ENCODE measurements at places on chromosomes 2 and 18.

GRCh38 chr18:43774497-43774896 lies 497.2 kb upstream of the SYT4 start:
- DNase-seq: no peak

- DNase-seq: peak; percentile 5
Observed at GRCh38 chr18:2891526-2892431, 45.0 kb downstream of the EMILIN2 start.

- no peak for DNase-seq
Observed at GRCh38 chr2:174004905-174005605, 39.9 kb upstream of the SP3 start.

DNA sequence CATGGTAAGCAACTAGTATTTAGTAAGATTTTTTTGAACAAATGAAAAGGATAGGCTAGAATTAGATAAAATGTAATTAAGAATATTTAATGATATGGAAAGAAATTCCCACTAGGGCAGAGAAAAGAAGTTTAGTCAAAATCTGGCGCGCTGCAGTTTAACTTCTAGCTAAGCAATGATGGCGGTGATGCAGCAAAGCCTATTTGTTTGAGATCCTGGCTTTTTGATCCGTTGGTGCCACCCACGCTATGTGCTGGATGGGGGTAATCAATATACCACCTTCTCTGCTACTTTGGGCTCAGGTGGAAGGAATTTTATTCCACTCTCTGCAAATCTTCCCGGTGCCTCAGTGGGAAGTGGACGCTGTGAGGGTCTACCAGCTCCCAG lies 421 bp upstream of the FAM171B start:
- DNase-seq: no peak

DNA sequence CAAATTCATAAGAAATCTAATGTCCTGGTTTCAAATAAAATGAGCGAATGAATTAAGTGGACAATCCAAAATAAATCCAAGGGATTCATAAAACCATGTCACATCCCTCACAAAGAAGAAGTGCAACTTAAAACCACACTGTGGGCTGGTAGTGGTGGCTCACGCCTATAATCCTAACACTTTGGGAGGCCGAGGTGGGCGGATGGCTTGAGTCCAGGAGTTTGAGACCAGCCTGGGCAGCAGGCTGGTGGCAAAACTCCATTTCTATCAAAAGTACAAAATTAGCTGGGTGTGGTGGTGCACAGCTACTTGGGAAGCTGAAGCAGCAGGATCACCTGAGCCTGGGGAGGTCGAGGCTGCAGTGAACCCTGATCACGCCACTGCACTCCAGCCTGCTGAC lies 25.4 kb downstream of the FAM98A start:
- no peak for DNase-seq

- DNase-seq: no peak
Observed at GRCh38 chr2:64359892-64360657, 93.9 kb upstream of the LGALSL start.

GRCh38 chr2:34570266-34570872 lies 971.3 kb upstream of the FAM98A start:
- no peak for DNase-seq

GRCh38 chr2:229835596-229836283 lies 86.1 kb downstream of the TRIP12 start:
- no peak for DNase-seq

- DNase-seq: no peak
Observed at GRCh38 chr2:176466918-176467452, 197.7 kb downstream of the MTX2 start.

DNA sequence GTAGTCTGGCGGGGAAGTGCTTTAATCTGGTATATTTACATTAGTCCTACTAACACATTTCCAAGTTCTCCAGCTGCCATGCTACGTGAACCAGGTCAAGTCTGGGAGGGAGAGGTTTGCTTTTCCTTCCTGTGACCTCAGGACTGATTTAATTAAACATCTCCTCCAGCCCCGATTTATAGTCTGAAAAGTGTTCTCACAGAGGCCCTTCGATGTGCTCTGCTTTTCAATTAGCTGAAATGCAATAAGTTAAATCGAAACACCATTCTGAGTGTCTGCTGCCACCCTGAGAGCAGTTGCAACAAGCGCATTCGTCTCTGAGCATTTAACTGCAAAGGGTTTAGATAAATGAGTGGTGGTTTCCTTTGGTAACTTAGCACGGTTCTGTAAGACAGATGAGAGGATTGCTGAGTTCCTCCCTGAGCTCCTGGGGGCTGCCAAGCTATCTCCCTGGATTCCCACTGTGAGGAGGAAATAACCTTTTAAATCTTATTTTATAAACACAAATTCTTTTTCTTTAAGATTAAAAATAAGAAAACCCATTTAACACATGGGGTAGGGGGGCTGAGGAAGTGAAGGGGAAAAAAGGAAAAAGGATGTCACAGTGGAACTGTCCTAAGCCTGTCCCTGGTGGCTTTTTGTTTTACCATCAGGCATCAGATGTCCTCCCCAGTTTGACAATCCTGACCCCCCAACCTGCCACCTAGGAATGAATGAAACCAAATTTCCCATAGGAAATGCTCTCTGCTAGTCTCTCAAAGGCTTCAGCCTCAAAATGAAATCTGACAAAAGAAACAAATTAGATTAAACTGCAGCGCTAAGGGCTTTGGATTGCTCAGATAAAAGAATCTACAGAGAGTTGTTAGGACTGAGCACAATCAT lies 56.5 kb upstream of the CREB1 start:
- peak; percentile 5 for DNase-seq

DNA sequence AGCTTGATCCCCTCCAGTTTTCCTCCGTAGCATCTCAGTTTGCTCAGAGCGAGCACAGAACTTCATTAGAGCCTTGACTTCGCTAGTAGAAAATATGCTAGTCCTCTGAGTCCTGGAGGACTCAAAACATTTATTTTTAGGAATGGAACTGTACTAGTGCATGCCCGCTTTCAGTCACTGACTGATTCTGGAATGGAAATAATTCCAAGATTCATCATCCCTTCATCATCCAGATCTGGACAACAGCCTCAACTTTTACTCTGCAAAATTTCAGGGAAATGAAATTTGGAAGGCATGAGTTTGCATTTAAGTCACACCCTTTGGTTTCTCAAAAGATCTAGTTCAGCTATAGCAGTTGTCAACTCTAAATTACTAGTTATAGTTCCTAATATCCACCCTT lies 304.6 kb downstream of the XIRP2 start:
- DNase-seq: no peak

GRCh38 chr2:200449149-200449548 lies 60.7 kb downstream of the KCTD18 start:
- no peak for DNase-seq

GRCh38 chr18:61882296-61883004 lies 10.4 kb downstream of the RNF152 start:
- DNase-seq: no peak

DNA sequence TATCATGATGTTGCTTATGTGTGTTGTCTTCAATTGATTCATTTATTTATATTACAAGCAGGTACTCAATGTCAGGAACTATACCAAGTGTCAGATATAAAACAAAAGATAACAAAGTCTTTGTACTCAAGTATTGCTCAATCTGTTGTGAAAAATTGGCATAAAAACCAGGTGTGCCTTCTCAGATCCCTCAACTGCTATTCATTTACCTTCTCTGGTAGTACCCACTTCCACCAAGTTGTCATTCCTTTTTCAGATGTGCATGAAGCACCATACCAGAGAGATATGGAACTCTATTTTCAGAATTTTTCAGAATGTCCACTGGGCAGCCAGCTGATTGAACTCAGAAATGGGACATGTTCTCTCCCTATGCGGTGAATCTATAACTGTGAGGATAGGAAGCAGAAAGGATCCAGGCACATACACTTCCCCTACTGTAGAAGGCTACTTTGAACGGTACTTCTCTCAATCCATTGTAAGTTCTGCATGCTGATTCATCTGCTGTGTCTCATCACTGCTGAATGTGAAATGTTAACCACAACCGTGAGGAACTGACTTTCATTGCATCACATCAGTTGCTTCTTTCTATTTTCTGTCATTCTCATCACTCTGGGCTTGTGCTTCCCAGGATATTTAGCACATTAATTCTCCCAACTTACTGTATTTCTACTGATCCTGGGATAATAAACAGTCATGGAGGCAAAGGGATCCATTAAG lies 1621.3 kb downstream of the SUCLG1 start:
- DNase-seq: no peak

- DNase-seq: peak; percentile 73
Observed at GRCh38 chr2:144516981-144517865, 2.7 kb downstream of the ZEB2 start.

DNA sequence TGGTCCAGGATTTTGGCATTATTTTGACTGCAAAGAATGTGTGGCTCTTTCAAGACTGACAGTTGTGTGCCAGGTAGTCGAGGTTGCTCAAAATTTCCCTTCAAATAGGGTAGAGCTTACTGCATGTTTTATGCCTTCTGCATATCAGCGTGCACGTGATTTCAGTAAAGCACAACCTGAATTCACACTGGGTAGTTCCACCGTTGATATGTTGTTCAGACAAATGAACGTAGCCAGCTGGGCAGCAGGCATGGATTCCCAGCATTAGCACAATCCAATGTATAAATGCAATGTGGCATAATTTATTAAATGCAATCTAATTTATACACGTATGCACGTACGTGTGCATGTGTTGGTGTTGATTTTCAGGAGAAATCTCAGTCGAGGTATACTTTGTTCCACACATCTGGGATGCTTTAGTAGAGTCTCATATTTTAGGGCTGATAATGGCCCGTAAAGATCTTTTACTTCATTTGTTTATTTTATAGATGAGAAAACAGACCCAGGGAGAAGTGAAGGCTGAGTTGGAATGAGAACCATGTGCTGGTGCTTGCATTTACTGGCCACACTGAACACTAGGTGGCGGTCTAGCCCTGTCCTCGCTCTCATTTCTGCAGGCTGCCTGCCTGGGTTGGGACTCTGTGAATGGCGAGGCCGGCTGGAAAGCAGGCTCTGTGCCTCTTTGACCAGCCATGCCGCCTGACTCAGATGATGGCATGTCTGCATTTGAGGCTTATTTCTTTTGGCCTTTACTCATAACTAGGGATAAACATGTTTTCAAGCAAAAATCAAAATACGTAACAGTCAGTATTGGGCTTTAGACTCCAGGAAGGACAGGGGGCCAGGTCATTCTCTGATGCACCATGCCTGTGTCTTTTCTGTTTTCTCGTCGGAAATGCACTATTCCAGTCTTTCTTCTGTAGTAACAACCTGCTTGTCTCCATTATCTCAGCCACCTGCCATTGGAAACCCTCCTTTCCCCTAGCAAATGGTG lies 120.4 kb downstream of the RNF144A start:
- DNase-seq: peak; percentile 20

DNA sequence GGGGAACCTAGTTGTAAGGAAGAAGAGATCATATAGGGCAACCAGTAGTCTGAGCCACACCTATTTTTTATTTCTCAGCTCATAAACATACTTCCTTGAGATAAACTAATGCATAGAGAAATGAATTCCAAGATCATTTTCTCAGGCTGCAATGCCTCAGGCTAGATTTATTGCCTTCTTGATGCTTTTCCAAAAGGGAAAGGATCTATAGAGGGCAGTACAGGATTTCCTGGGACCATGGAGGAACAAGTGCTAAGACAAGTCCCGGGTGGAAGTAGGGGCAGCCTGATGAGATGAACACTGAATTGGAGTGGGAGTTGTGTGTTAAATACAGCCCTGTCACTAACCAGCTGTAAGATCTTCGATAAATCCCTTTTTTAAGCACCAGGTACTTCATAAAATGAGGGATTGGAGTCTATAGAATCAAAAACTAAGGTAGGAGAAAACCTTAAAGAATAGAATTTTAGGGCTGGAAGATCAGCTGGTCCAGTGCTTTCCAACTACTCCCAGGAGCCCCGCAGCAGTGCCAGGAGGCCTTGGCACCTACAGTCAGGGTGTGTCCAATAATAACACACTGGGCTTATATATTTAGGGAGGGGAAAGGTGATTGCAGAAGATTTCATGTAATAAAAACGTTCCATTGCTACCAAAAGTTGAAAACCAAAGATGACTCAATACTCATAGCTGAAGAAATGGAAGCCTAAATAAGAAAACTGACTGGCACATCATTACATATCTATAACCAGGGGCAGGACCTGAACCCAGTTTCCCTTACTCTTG lies 58.1 kb downstream of the SERTAD2 start:
- no peak for DNase-seq

DNA sequence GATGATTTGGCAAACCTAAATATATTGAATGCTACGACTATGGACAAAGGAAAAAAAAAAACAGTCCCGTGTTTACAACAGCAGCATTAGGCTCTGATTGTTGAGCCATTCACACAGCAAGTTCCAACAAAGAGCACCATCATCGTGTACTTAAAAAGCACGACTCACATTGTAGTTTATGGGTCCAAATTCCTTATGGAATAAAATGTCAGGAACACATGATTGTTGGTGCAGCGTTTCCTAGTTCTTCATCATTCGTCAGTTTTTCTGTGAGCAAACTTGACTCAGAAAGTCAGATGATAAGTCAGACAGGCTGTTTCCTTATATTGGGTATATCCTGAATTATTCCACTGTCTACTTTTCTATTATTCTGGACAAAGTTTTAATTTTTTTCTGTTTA lies 10.0 kb upstream of the KIDINS220 start:
- no peak for DNase-seq

DNA sequence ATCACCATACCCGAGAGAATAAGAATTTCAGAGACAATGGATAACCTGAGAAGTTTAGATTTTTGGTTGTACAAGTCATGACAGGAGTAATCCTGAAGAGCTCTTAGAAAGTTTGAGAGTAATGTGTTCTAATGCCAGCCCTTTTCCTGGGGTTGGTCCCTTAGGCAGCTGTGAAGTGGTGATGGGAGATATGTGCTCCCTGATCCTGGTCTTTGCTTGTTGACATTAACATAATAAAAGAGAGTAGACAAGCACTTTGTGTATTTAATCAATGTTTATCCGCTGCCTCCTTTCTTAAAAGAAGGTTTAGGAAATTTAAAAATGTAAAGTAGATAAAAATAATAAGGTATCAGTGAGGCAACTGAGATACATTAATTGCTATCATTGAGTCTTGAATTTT lies 13.8 kb upstream of the DSC3 start:
- DNase-seq: no peak

Measured in stimulated activated naive CD4-positive, alpha-beta T cell treated with Interleukin-2 at 50 U/mL for 16 hours (primary cell).